ENCODE measurements at places on chromosomes 2 and 18.

- no peaks in the 10 kb centered on the region for H3K4me1 ChIP-seq
- H3K4me3 ChIP-seq: no peak overlapping the region
- no peak overlapping the region for H3K27ac ChIP-seq
- no peak for DNase-seq
Observed at GRCh38 chr2:14301331-14301730, 331.2 kb upstream of the LRATD1 start.

GRCh38 chr18:79640875-79641274, 38.7 kb upstream of the CTDP1 start:
- H3K4me1 ChIP-seq: peaks cover 5% of the 10 kb centered on the region
- DNase-seq: no peak
- H3K4me3 ChIP-seq: no peak overlapping the region
- no peak overlapping the region for H3K27ac ChIP-seq
- H3K36me3 ChIP-seq: no peaks in the 10 kb centered on the region

GRCh38 chr2:195337597-195337996, 319.4 kb upstream of the SLC39A10 start:
- H3K27ac ChIP-seq: no peak overlapping the region
- no peaks in the 10 kb centered on the region for H3K36me3 ChIP-seq
- H3K4me1 ChIP-seq: no peaks in the 10 kb centered on the region
- H3K27me3 ChIP-seq: no peaks in the 10 kb centered on the region
- no peak overlapping the region for H3K4me3 ChIP-seq
- no peak for DNase-seq

DNA sequence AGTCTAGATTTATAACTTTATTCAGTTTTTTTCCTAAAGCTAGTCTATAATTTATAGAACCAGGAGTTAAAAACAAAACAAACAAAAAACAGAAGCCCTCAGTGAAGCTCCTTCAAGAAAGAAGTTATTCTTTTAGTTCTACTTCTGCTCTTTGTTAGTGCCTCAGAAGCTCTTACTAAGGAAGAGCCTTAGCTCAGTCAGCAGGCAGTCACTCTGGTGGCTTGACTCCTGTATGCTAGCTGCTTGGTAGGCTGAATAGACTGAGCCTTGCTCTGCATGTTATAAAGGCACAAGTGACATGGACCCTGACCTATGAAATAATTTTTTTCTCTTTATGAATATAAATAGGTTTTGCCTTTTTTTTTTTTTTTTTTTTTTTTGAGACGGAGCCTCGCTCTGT, 24.8 kb downstream of the NCOA1 start:
- H3K4me1 ChIP-seq: no peaks in the 10 kb centered on the region
- no peaks in the 10 kb centered on the region for H3K27me3 ChIP-seq
